Eye (tissue), 1 donor: ENCODE measurements at places on chromosomes 2 and 18.

DNA sequence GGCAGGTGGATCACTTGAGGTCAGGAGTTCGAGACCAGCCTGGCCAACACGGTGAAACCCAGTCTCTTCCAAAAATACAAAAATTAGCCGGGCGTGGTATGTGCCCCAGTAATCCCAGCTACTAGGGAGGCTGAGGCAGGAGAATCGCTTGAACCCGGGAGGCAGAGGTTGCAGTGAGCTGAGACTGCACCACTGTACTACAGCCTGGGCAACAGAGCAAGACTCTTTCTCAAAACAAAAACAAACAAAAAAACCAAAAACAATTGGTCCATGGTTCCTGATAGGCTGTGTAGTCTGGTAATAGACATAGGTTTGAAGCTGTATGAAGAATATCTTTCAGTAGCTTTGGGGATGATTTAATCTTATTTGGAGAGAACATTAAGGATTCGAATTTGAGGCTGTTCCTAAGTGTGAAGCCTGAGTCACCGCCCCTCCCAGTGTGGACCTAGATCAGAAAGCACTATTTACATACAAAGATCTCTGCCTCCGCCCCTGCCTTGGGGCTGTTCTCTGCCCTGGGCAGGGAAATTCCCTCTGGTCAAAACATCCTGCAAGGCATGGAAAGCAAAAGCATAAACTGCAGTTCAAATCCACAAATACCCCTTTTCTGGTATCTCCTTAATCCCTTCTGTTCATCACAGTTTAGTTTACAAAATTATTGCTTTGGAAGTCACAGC lies 52.8 kb upstream of the PMAIP1 start:
- DNase-seq: no peak

- no peak for DNase-seq
Observed at GRCh38 chr2:74694281-74694680, 40.2 kb downstream of the SEMA4F start.

DNA sequence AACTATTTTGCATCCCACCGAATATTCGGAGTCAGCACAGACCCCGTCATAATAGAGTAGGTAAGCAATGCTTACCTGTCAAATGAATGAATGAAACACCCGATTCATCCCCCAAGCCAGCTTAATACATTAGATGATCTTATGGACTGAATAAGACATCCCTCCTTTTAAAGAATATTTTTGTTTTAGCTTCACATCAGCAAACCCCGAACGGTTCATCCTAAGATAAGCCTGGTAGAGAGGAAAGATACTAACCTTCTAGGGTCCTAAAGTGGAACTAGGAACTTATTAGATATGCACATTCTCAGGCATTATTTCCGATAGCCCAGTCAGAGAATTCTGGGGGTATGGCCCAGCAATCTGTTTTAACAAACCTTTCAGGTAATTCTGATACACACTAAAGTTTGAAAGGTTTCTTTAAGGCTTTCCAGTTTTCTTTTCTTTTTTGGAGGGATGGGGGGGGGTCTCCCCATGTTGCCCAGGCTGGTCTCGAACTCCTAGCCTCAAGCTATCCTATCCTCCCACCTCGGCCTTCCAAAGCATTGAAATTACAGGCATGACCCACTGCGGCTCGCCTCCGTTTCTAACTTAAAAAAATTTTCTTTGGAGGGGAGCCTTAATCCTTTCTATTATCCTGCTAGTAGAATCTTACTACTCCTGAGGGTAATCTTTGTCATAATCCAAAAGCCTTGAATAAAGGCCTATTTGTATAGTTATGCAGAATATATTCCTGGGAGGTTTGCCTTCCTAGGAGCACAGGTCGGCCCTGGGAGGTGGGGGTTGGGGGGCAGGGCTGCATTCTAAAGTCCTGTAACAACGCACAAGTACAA lies 1.0 kb upstream of the ACTR3 start:
- DNase-seq: no peak

GRCh38 chr2:168552450-168552856 lies 96.4 kb downstream of the CERS6 start:
- no peak for DNase-seq
